Right forelimb (tissue), 1 donor: ENCODE measurements at places on chromosomes 16 and 17.
A peak's percentile ranks its signal among the peaks of the same experiment; 100 is the strongest.

GRCh38 chr17:78329263-78330059, 30.4 kb downstream of the SOCS3 start:
- no peak for DNase-seq

DNA sequence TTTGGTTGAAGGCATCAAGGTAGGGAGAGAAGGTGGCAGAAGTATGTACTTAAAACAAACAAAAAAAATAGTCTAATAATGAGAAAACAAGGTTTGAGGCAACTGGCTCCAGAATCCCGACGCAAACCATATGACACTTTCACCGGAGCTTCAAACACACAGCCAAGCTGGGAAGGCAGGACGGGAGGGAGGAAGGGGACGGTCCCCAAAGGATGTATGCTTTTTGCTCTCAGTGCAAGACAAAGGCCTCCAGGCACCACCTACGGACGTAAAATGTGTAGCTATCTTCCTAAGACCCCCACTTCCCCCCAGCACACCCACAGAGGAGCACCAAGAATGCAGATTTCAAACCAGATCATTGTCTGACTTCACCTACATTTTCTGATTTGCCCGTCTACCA, 102.3 kb downstream of the ZFHX3 start:
- no peak for DNase-seq

DNA sequence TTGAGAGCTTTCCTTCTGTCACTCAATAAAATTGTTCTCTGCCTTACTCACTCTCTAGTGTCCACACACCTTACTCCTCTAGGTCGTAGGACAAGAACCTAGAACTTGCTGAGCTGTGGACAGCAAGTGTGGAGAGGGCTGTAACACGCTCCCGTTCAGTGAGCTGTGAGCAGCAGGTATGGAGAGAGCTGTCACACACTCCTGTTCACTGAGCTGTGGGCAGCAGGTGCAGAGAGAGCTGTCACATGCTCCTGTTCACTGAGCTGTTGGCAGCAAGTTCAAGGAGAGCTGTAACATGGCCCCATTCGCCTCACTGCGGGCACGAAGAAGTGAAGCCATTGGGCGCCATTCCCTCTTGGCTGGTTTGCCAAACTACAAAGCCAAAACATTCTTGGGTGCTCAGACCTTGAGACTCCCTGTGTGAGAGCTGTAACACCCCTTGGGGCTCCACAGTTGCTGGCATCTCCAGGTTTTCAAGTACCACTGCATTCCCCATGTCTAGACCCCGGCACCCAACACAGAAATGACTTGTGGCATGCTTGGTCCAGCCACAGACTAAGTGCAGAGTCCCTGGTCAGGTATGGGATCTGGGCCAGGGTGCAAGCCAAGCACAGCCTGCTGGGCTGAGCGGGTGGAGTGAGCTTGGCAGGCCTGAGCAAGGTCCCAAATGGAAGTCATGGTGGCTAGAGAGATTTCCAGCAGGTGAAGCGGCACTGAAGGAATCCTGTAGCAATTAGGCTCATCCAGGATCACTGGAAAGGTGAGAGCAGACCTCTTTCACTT, 608.0 kb upstream of the CDH8 start:
- no peak for DNase-seq

DNA sequence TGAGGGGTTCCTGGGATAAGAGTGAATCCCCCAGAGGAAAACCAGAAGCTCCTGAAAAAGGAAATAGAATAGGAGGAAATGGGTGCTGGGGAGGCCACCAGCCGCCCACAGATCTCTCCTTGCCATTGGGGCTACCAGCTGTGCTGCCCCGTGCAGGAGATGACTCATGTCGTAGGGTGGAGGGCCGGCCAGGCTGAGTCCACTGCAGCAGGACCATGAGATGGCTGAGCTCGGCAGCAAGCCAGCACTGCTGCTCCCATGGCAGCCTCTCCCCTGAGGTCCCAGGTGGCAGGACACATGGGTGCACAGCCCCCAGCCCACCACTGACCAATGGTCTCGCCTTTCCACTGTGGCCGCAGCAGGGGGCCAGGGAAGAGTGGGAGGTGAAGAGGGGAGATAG, 95.5 kb downstream of the GNAO1 start:
- DNase-seq = no peak

DNA sequence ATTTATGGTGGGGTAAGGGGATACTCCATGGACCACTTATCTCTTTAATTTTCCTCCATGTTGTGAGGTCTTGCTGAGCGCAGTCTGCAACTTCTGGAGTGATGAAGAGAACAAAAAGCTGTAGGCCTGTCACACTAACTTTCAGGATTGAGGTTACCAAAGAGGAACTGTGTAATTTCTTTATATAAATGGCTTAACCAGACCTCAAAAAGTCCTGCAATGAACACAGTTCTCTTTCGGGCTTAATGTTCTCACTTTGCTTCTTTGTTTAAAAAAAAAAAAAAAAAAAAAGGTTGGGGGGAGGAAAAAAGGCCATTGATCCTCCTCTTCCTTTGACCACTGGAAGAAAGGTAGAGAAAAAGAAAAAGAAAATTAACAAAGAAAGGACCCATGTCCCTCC, 86.8 kb upstream of the SOX9 start:
- no peak for DNase-seq

DNA sequence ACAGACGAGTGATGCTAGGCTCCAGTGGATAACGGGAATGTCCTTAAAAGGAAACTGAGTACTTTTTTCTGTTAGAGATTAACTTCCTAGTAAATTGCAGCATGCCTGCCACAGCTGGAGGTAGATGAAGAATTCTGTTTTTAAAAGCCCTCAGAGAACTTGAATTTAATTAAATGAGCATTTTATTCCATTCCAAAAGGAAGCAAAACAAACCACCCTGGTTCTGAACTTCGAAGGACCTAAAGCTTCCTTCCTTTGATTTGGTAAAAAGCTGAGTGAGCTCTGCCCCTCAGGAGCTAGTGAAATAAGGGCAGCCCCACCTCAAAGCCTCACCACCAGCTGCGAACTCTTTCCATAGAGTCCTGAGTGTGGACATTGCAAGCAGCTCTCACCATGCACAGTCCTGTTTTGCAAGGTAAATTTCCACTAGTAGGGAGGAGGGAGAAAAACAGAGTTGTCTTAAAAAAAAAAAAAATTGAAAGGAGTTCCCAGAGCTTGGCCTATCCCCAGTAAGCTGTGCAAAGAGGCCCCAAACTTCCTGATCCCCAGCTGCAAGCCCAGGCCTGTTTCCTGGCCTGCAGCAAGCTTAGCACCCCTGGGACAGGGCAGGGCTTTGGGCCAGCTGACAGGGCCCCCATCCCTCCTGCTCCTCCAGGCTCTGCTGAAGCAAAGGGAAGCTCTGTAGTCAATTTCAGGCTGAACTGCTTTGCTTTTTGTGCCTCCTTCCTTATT, 11.2 kb downstream of the CHD9NB start:
- DNase-seq = peak; percentile 92

DNA sequence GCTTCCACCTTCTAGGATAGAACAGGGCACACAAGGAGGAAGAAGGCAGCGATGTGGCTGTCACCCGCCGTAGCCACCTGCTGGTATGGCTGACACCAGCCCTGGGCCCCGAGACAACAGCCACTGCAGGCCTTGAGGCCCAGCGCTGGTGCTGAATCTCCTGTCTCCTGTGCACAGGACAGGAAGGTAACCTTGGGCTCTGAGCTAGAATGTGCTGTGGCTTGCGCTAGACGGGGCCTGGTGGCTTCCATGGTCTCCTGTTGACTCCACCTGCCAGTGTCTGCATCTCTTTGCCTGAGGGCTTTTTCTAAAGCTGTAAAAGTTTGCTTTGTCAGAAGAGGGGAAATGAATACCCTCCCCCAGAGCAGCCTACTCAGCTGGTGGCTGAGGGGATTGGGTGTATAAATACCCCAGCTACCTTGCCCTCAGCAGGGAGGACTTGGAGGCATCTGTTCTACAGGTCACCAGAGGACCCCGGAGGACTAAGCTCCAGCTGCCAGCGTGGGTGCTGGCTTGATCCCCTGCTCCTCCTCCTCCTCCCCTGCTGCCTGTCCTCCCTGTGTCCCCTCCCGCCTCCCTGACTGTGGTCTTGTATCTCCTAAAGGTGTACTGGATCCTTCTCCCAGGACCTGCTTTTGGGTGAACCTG, 76.1 kb upstream of the SDK2 start:
- DNase-seq = no peak

DNA sequence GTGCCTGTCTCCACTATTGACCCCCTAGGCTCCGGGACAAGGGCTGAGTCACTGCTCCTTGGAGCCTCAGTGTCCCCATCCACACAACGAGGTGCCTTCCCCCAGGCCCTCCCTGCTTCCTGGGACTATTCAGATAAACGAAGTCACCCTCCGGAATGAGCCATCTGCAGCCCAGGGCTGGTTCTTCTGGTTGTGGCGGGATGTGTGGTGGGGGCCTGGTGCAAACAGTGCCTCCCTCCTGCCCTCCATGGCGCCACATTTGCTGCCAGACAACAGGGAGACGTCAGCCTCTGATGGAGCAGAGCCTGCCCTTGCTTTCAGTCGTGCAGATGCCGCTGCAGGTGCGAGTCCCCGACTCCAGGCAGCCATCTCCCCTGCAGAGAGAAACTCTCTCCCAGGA, 5.1 kb upstream of the KRT16 start:
- DNase-seq = no peak

DNA sequence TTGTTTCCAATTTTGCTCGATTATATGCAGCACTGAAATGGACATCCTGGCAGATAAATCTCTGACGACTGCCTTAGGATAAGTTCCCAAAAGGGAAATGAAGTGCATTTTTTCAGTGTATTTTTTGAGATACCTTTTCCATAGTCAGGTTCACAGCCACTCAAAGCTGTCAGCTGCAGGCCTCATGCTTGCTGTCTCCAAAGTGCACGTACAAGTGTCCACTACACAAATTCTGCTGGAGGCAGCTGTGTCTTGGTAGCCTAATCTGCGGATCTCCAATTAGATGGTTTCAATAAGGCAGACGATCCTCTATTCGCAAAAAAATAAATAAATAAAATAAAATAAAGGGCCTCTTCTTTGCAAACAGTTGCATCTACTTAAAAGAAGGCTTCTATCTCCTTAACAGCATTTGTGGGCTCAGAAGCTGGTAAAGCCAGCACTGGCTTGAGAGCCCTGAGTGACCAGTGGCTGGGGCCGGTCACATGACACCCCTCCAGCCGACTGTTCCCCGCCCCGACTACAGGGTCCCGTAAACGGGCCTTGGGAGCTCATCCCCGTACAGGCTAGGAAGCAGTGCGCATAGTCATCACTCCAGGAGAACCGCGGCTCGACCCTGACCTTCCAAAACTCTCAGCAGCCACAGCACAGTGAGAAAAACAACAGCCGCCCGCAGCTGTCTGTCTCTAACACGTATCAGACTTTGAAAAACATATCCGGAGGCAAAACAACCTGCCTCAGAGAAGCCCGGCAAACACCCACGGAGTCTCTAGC, 18.8 kb downstream of the RPH3AL start:
- peak; percentile 63 for DNase-seq
